CD4-positive, alpha-beta T cell treated with Interferon alpha-2 for 1 hour (primary cell): ENCODE measurements at places on chromosomes 2 and 18.

DNA sequence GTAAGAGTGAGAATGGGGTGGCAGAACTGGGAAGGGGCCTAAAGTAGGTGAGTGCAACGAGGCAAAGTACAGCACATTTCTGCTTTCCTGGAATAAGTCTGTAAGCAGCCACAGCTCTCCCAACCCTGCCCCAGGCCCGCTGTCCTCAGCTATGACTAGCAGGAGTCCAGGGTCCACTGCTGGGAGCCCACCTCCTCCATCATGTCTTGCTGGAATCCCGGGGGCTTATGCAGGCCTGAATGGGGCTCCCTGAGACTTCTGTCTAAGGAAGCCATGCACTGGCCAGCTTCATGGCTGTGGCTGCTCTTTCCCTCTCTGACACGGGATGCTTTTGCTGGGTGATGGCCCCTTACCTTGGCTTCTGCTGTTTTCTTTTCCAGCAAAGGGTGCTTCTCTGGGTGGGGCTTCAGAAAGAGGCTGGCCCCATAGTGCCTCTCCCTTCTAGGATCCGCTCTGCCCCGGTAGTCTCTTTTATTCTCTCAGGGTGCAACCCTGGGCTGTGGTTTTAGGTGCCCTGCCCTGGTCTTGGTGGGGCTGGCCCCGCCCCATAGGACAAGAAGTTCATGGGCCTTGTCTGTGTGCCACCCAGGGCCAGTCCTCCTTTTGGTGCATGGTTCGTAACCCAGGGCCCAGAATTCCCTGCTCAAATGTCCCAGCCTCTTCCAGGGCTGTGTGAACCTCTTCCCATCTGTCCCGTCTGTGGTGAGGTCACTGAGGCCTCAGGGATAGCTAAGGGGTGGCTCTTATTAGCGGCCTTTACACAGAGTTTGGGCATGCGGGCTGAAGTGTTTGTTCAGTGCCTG is 33.8 kb upstream of the POLE4 start:
- DNase-seq = no peak

- DNase-seq = no peak
These were observed 246.3 kb upstream of the SIX2 start for GRCh38 chr2:45255563-45255962.

- no peak for DNase-seq
These were observed 27.8 kb downstream of the MTERF4 start for GRCh38 chr2:241074065-241074818.

GRCh38 chr2:37674946-37675345 is 3.5 kb upstream of the CDC42EP3 start:
- no peak for DNase-seq

DNA sequence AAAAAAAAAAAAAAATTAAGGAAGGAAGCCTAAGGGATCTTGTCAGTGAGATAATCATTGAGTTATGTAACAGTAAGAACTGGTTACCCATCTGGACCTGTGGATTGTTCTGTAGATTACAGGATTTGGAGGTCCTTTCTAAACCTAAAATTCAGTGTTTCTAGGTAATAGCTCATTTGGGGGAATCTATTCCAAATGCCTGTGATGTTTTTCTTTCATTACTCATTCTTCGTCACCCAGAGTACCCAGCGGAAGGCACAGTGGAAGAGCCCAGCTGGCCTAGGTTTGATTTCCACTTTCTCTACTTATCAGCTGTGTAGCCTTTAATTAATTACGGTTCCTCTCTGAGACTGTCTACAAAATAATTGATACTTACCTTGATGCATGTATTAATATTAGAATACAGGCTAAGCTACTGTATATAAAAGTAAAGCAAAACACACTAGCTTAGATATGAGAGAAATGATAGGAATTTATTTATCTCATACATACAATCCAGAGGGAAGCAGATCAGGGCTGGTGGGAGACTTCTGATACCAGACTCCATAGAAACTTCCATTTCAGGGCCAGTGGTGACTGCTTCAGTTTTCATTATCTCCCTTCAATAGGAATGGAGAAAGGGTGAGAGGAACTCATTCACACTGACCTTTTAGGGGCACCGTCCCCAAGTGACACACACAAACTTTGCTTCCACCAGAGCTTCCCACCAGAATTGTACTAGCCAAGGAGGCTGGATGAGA is 115.8 kb upstream of the NOSTRIN start:
- no peak for DNase-seq

GRCh38 chr2:25308599-25308998 is 33.1 kb downstream of the DNMT3A start:
- DNase-seq = no peak

- DNase-seq = no peak
These were observed 6.0 kb downstream of the NEMP2 start for GRCh38 chr2:190528521-190529001.

DNA sequence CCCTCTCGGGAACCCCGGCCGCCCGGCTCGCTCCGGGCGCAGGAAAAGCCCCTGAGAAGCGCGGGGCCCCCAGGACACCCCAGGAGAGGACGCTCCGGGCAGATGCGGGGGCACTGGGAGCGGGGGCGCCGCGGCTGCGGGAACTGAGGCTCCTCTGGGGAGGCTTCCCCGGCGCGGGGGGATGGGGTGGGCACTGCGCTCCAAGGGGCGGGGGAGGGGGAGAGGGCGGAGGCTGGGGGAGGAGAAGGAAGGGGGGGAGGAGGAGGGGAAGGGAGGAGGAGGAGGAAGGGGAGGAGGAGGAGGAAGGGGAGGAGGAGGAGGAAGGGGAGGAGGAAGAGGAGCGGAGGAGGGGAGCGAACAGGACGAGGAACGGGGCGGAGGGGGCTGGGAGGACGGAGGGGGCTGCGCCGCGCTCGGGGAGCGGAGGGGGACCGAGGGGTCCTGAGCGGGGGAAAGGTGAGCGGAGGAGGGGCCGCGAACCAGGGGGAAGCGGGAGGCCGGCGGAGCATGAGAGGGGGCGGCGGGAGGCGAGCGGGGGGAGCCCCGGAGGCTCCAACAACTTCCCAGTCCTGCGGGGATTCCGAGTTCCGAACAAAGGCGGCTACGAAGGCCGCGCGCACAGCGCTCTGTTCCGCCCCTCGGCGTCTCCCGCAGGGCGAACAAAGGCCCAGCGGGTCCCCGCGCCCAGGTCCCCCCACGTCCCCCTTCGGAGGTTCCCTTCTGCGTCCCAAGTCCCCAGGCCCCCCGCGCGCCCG is 742 bp downstream of the PXDN start:
- no peak for DNase-seq

- DNase-seq = no peak
These were observed 116.6 kb downstream of the ATL2 start for GRCh38 chr2:38260469-38260868.

GRCh38 chr2:27798486-27798885 is 27.0 kb downstream of the MRPL33 start:
- DNase-seq = no peak

- DNase-seq = peak; percentile 10
These were observed 19.9 kb upstream of the BCL2L11 start for GRCh38 chr2:111100765-111101162.
